ENCODE measurements at places on chromosomes 2 and 18. TPM values are rescaled to one million over a fixed set of nuclear protein-coding genes. Genes with fewer than 3 reads are reported as not detected.

DNA sequence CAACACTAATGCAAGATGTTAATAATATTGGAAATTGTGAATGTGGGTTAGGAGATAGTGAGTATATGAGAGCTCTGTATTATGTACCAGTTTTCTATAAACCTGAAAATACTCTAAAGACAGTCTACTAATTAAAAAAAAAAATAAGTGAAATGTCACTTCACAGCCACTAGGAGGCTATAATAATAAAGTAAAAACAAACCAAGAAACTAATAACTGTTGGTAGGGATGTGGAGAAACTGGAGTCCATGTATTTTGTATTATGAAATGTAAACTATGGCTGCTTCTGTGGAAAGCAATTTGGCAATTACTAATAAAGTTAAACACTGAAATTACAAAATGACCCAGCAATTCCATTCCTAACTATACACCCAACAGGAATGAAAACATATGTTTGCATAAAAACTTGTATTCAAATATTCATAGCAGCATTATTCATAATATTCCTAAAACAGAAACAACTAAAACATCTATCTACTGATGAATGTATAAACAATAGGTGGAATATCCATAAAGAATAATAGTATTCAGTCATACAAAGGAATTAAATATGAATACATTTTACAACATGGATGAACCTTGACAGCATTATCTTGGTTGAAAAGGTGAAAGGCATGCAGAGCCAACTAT is 36.2 kb downstream of the CCDC178 start:
- DNase-seq: no peak
- H3K36me3 ChIP-seq: no peaks in the 10 kb centered on the region
- no peaks in the 10 kb centered on the region for H3K4me1 ChIP-seq

- no peaks in the 10 kb centered on the region for H3K4me1 ChIP-seq
- H3K36me3 ChIP-seq: no peaks in the 10 kb centered on the region
- H3K27me3 ChIP-seq: peaks cover 3% of the 10 kb centered on the region
- H3K27ac ChIP-seq: no peak overlapping the region
- no peak for DNase-seq
These were observed 95.1 kb downstream of the MTCL1 start for GRCh38 chr18:8800445-8800844.

- H3K36me3 ChIP-seq: peaks cover 19% of the 10 kb centered on the region
- DNase-seq: peak; percentile 69
- H3K4me3 ChIP-seq: peak overlapping the region; percentile 78
- H3K4me1 ChIP-seq: peaks cover 45% of the 10 kb centered on the region
These were observed 4.1 kb downstream of the ZEB2 start for GRCh38 chr2:144515696-144516410.

Gene HOXD13
- not detected for total RNA-seq

Gene CHRNG
- not detected for total RNA-seq
